ENCODE measurements at places on chromosomes 12 and 14.

DNA sequence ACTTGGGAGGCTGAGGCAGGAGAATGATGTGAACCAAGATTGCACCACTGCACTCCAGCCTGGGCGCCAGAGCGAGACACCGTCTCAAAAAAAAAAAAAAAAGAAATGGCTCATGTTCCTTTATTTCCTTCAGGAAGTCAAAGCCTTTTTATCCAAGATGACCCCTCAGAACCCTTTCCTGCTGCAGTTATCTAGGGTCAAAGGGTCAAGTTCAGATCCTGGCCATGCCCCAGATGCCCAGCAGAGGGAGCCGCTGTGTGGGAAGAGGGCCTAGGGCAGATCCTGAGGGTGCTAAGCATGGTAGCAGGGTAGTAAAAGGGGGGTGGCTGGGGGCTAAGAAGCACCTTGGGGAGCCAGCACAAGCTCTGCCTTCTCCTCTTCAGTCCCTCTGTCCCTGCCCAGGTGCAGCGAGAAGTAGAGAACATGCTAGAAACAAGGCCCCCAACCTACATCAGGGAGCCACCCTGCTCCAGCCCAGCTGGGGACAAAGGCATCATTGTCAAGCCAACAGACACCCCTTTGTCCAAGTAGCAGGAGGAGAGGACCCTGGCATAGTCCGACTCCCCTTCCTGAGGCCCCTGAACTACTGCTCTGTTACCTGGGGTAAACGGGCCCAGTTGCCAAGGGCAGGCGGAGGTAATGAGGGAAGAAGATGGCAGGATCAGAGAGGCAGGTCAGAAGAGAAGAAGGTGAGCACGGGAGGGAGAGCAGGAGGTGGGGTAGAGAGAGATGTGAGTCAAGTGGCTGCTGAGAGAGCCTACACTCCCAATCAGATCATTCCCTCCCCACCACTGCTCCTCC, 6.5 kb downstream of the NFE2 start:
- peak; percentile 70 for DNase-seq

GRCh38 chr12:27996761-27997160, 24.2 kb upstream of the PTHLH start:
- no peak for DNase-seq

DNA sequence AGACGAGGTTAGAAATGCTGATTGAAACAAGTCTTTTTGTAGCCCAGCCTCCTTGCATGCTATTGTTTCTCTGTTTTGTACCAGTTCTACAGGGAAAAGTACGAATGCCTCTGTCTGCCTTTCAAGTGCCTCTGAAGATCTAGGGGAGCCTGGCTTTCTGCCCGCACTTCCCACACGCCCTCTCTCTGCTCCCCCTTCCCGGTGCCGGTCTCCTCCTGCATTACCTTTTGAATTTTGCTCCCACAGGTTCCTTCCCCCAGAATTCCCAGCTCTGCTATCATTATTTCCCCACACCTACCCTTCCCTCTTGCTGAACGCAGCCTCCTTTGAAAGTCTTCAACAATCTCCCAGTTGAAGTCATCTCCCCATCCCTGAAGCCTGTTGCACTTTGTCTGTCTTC, 689.7 kb downstream of the BCL11B start:
- DNase-seq, result no peak

GRCh38 chr12:3929875-3930615, 56.8 kb upstream of the PARP11 start:
- no peak for DNase-seq

- no peak for DNase-seq
Observed at GRCh38 chr14:93092606-93093556, 22.8 kb downstream of the ITPK1 start.

- DNase-seq, result peak; percentile 91
Observed at GRCh38 chr12:110199339-110200123, 75.4 kb downstream of the IFT81 start.

DNA sequence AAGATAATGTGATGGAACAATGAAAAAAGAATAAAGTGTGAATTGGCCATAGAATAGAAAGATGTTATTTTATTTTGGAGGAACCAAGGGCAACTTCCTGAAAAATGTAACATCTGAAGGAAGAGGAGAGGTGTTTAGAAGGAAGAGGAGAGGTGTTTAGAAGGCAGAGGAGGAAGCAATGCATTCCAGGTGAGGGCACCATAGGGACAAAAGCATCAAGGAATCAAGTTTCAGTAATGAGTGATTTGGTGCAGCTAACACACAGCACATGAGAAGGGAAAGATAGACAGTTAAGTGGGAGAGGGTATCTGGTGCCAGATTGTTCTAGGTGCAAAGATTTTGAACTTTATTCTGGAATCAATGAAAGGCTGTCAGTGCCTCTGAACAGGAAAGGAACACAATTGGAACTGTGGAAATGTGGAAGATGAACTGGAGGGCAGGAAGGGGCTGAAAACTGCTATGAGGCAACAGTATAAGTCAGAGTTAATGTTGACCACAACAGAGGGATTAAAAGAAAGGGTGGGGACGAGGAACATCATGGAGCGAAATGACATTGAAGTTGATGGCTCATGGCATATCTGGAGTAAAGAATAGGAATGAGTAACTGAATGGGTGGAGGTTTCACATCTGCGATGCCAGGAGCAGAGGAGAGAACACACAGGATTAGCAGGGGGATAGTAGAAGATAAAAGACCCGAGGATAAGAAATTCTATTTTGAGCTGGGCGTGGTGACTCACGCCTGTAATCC, 326.6 kb downstream of the LRIG3 start:
- DNase-seq, result peak; percentile 54

GRCh38 chr12:122949405-122949804, 16.9 kb downstream of the ABCB9 start:
- DNase-seq, result no peak

DNA sequence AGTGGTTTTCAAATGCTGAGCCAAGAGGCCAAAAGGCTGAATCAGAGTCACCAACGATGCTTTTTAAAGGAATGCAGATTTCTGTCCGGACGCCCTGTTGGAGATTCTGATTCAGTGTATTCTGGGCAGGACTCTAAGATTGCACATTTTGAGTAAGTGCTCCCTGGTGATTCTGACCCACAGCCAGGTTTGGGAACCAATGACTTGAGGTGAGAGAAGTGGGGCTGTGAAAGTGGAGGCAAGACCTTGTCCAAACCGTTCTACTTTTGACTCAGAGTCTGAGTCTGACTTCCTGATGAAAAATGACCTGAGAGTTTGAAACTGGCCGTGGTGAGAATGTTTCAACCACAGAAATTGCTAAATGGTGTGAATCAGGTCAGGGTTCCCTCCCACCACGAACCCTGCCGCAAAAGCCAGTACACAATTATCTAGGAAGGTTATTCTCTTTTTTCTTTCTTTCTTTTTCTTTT, 90.2 kb downstream of the NTN4 start:
- DNase-seq, result no peak

GRCh38 chr12:128600886-128601285, 222.9 kb downstream of the SLC15A4 start:
- no peak for DNase-seq

DNA sequence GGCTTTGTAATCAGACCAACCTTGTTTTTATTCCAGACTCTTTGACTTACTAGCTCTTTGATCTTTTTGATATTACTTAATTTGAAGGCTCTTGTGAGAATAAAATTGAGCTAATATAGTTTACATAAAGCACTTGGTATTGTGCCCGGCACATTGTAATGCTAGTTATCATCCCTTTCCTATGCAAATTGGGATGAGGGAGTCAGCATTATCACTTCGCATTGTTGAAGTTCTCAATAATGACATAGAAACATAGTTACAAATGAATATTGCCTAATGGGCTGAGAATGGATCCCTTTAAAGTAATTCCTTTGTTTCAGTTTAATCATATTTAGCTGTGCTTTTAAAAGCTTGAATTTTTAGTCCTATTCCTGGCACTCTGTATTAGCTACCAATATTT, 36.6 kb downstream of the SUPT16H start:
- DNase-seq, result no peak

DNA sequence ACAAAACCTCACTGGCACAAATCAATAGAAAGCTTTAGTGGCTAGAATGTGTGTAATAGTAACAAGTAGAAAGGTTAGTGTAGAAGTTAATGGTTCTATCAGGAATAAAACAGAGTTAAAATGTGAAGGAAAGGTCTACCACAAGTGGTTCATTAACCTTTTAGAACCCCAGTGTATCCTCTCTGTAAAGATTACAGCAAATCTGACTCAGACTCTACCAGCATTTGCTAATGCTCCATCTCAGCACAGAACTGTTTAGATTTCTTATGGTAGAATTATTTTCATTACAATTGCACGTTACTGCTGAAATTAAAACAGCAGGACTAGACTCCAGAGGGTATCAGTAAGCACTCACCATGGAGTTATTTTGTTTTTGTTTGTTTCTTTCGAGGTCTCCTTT, 609.0 kb upstream of the LMO3 start:
- DNase-seq, result no peak

DNA sequence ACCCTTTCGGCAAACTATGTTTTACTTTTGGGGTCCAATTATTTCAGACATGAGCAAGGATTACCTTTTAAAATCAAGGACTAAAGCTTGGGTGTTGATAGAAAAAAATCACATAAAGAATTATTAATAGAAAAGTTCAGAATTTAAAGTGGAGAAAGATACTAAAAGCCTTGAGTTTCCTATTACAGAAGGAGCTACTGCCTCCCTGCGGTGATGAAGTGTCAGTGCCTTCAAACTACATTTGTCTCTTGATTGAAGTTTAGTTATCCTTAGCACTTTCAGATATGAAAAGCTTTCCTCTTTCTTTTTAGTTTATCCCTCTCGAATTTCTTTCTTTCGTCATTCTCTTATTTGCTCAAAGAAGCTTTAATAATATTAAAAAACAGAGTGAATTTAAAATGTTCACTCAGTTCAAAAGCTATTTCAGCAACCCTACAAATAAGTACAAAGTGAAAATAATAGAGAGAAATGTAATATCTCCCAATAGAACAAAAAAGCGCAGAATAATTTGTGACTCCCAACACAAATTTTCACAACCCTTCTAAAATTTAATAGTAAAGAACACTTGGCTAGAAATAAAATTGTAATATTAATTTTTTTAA, 87.6 kb downstream of the SEC23A start:
- DNase-seq, result peak; percentile 74

GRCh38 chr12:89991807-89992590, 283.4 kb upstream of the ATP2B1 start:
- DNase-seq, result no peak

GRCh38 chr12:68269779-68270178, 16.4 kb upstream of the IL22 start:
- no peak for DNase-seq

DNA sequence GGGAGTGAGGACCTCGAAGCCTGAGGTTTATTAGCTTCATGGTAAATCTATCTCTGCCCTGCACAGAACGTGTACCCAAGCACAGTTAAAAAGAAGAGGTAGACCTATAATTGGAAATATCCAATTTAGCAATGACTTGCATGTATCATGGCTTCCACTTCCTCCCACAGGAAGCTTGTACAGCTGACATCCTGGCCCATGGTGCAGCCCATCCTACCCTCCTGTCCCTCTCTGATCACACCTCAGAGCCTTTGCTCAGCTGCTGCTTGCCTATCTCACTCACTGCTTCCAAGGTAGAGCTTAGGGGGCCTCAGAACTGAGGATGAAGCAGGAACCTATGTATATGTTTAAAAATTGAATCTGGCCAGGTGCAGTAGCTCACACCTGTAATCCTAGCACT, 4.3 kb upstream of the BCDIN3D start:
- DNase-seq, result no peak

GRCh38 chr12:111355201-111355925, 13.5 kb downstream of the PHETA1 start:
- DNase-seq, result no peak

- DNase-seq, result peak; percentile 31
Observed at GRCh38 chr14:68780358-68781160, 12.3 kb downstream of the ZFP36L1 start.

- no peak for DNase-seq
Observed at GRCh38 chr12:109760930-109761921, 47.6 kb downstream of the FAM222A start.

DNA sequence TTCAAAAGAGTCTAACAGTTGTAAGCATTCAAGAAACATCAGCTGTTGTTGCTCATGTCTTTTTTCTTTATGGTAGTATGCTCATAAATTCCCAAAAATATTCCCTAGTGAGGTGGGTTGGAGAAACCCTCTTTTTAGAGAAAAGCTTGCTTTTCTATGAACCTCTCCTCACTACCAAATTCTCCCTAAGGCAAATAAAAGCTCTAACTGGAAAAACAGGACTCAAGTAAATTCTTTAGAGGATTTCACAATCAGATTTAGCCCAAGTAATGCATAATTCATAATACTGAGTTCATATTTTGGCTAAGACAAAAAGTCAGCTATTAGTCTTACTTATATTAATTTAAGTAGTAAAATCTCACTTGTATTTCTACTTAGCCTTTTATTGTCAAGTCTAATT, 59.1 kb downstream of the DIO2 start:
- DNase-seq, result no peak

DNA sequence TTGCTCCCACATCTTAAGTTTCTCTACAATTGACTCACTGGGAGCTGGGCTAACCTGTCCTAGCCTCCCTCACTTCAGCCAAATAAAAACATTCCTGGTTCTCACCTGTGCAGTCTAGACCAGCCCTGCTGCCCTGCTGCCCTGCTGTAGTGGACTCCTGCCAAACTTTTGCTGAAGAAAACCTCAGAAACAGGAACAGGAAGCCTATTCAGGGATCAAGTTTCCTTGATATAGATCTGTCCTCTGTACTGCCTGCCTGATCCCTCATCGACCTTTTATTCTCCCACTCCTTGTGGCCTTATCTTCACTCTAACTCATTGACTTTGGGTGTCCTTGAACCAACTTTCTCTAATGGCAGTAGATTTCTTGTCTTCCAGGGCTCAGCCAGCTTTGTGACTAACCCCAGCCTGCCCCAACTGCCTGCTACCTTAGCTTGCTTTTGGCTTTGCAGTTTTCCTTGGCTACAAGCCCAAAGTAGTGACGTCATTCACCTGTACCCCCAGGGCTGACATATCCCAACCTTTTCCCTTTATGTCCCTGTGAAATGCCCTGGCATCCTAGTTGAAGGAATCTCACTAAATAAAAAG, 234.8 kb downstream of the DUSP6 start:
- DNase-seq, result peak; percentile 21
